ENCODE measurements at places on chromosomes 6 and 20.

DNA sequence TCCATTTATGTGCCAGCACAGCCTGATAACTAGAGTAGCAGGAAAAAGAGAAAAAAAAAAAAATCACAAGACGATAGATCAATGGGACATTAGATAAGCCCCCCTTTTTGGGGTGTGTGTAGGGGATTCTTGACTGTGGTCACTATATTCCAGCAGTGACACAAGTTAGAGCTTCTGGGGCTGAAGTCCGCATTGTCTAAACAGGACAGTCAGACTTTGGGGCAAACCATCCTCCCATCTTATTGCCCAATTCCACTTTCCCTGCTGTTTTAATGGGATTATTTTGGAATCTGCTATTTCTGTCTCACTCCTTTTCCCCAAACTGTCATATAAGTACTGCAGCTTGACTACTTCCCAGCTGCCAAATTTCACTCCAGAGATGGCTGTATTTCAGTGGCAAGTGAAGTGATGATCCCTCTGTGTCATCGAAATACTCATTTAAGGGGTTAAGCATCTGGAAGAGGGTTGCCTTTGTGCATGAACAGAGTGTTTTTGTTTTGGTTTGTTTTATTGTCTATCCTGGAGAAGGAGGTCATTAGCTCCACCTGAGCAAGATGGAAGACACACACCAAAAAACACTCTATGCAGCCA, 182.5 kb downstream of the ATXN1 start:
- DNase-seq: no peak

DNA sequence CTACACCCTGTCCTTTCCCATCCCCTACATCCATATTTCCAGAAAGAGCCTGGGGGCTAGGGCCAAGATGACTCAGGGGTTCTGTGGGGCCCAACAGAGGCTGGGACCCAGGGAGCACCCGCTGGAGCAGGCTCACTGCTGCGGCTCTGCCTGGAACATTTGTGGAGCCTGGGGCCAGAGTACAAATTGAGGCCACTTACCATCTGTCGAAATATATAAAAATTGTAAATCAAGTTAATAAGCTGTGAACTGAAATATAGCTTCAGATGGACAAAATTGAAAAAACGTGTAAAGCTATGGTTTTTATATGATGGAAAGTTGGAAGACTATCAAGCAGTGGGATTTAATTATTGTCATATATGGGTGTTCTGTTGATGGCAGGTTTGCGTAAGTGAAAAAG, 82.9 kb upstream of the ATXN1 start:
- no peak for DNase-seq

GRCh38 chr20:62212299-62212698, 7.8 kb downstream of the HRH3 start:
- DNase-seq: no peak

- DNase-seq: no peak
Measured at GRCh38 chr6:54559136-54559535, 250.9 kb downstream of the TINAG start.

DNA sequence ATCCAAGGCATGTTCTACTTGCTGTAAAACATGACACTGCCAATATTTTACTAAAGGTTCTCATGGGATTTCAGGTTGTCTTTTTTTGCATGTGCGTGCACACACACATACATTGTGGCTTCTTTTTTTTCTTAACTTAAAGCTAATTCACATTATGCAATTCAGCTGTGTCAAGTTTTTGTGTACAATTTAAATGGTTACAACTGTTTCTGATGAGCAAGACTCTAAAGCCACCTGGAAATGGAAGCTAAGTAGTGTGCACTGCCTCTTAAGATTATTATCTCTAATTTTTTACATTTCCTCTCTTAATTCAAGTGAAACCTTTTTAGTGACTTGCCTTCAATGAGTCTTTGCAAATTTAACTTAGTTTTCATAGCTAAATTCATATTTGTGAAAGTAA, 75.3 kb downstream of the TULP4 start:
- DNase-seq: no peak

- no peak for DNase-seq
Measured at GRCh38 chr6:13508711-13509705, 21.6 kb upstream of the GFOD1 start.

DNA sequence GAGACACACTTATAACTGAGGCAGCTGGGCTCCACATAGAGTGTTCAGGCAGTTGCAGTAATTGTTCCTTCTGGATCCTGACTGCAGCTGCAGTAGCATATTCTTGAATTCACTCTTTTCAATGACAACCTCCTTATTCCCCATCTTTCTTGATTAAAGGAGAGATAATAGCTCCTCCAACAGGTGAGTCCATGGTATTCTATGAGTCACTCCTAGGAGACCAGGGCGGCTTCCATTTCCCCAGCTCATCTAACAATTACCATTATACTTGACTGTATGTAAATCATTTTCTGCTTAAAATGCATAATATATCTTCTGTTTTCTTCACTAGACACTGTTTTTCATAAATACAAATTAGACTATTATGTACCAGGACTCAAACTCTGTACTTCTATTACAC, 62.4 kb downstream of the TENT5A start:
- DNase-seq: no peak

GRCh38 chr20:5402903-5403531, 86.3 kb upstream of the PROKR2 start:
- DNase-seq: peak; percentile 28

DNA sequence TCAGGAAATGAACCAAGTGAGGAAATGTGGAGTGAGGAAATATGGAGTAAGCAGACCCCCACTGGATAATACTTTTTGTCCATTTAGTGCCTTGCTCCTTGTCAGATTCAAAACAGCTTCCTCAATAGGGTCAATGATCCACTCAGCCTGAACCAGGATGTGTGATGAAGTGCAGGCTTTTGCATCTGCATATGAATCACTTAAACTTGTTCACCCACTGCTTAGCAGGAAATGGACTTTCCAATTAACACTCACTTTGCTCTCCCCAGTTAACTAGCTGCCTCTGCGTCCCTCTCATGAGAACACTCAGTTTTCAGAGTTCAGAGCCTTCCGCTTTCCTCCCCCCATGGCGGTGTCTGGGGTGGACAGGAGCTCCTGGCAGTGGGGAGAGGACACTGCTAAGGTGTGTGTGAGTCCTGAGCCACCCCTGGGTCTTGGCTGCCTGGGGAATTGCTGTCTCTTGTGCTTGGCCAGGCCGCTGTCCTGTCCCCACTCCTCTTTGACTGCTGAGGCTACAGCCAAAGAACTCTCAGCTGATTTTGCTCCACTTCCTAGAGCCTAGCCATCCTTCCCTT, 621.8 kb downstream of the CDH26 start:
- no peak for DNase-seq

DNA sequence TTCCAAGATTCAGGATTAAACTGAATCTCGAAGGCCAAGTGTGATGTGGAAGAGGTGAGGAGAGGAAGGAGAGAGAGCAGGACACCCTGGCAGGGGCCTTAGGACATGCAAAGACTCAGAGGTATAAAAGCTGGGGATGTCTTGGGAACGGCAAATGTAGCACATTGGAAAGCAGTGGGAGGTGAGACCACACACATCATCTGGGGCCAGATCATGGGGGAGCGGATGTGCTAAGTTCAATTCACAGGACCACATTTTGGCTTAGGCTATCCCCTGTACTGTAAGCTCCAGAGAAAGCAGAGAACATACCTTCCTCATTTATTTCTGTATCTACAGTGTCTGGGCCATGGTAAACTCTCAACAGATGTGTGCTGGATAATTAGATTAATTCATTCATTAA, 59.5 kb upstream of the MBOAT1 start:
- no peak for DNase-seq

DNA sequence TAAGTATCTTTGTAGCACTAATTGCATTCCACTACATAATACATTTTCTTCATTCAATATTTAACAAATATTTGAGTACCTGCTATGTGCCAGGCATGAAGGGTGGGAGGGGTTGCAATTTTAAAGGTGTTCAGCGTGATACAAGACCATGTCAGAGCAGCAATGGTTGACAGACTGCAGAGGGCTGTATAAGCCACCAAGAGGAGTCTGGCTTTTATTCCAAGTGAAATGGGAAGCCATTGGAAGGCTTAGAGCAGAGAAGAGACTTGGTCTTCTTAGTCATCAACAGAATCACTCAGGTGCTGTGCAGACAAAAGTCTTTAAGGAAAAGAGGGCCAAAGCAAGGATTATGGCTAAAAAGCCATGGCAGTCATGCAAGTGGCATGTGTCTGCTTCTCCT, 360.8 kb upstream of the ARID1B start:
- no peak for DNase-seq
